HS-27A (cell line): ENCODE measurements at places on chromosomes 5 and 9.

- DNase-seq: no peak
These were observed 125.1 kb downstream of the NPR3 start for GRCh38 chr5:32836176-32836575.

DNA sequence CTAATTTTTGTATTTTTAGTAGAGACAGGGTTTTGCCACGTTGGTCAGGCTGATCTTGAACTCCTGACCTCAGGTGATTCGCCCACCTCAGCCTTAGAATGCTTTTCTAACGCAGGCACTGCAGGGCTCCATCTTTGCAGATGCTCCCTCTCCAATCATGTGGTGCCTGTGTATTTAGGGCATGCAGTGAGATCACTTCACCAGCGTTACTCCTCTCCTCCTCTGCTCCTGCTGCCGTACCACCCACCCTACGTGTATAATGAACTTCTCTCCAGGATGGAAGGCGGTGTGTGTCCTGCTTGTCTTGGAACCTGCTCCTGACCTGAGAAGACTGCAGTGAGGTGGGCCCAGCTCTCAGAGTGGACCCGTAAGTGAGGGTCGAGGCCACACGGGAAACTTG lies 13.6 kb upstream of the CFAP157 start:
- DNase-seq: no peak

GRCh38 chr9:1505489-1505888 lies 455.3 kb downstream of the DMRT2 start:
- DNase-seq: no peak

GRCh38 chr9:2967766-2968165 lies 123.9 kb upstream of the PUM3 start:
- DNase-seq: no peak

DNA sequence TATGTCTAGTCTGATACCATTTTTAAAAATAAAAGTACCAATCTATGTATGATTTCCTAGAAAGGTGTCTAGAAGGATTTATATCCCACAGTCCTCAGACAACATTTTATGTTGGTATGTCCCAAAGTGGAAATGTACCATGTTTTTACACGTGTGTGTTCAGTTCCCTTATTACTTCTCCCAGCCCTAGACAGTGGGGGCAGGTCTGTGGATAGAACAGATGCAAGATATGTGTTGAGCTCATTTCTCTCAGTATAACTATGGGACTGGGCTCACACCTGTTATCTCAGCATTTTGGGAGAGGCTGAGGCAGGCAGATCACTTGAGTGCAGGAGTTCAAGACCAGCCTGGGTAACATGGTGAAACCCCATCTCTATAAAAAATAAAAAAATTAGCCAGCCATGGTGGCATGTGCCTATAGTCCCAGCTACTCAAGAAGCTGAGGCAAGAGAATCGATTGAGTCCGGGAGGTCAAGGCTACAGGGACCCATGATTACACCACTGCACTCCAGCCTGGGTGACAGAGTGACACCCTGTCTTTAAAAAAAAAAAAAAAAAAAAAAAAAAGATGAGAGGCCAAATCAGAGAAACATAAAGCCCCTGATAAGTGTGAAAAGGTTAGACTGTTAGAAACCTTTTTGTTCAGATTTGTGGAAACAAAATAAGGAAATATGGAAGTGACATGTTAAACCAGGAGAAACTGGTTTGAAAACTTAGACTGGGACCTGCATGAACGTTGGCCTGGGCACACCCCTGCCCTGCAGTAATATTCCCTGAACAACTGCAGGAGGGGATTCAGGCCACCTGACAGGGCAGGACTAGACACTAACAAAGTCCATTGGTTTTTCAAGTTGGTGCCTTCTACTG lies 7.4 kb upstream of the SLC2A8 start:
- DNase-seq: no peak
